ENCODE measurements at places on chromosomes 12 and 14.

GRCh38 chr14:31189346-31190218, 18.0 kb downstream of the HECTD1 start:
- DNase-seq, result no peak

DNA sequence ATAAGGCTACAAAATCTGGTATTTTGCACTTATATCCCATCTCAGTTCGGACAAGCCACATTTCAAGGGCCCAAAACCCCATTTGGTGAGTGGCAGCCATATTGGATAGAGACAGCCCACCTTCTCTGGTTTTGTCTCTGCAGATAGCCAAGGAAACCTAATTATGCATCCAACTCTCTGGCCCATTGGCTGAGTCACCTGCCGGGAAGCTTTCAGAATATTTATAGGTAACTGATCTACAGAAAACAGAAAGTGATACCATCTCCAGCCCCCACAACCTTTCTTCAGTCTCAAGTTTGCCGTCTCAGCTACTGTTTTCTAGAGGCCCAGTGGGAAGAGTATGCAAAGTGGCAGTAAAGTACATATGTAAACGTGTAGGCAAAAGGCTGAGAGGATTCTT, 33.7 kb upstream of the PPP1CC start:
- DNase-seq, result no peak

GRCh38 chr12:6277982-6278438, 32.5 kb upstream of the PLEKHG6 start:
- peak; percentile 45 for DNase-seq

- DNase-seq, result no peak
These were observed 559.9 kb downstream of the C12orf50 start for GRCh38 chr12:87469295-87469694.

DNA sequence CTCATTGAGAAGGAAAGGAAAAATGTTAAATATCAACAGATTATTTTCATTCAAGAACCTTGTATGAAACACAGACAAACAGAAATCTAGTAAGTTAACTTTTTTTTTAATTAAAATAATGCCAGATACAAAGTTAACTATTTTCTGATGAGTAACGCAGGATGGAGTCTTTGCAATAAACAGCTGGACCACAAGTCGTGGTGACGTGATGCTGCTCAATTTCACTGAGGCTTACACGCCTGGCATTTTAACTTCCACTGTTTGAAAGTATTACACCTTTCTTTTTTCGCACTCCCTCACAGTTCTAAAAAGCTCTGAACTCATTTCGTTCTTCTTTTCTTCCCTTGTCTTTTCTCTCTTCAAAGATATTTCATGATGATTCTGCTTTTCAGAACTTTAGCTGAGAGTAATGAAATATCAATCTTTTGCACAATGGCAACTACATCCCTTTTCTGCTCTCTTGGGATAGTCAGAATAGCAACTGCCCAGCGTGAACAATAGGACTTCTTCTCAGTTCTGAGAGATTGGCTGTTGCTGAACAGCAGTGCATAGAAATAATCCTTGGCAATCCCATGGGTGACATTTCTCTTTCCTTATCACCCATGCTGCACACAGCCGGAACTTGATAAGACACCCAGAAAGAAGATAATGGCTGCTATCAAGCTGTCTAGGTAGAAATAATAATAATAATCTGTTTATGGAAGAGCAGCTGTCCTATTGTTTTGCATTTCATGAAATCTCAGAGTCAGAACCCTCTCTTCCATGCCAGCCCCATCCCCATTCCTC, 160.5 kb downstream of the BTG1 start:
- peak; percentile 46 for DNase-seq

- no peak for DNase-seq
These were observed 783.8 kb downstream of the VRK1 start for GRCh38 chr14:97581016-97581415.

GRCh38 chr14:59739794-59740193, 130.8 kb downstream of the RTN1 start:
- no peak for DNase-seq

DNA sequence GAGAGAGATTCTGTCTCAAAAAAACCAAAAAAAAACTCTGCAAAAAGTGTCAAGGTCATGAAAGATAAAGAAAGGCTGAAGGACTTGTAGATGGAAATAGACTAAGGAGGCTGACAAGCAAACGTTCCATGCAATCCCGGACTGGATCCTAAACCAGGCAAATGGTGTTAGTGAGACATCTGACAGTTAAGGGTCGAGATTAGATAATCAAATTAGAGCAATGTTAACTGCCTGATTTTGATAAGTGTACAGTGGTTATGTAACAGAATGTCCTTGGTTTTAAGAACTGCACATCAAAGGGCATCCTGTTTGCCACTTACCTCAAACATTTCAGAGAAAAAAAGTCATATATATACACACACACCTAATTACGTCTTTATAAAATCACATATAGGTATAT, 3.5 kb upstream of the RAN start:
- DNase-seq, result no peak

All from C1 segment of cervical spinal cord (tissue), 14 donors.